ENCODE measurements at places on chromosomes 2 and 18.

GRCh38 chr2:187453078-187453641, 5.1 kb upstream of the CALCRL start:
- DNase-seq, result peak; percentile 38

DNA sequence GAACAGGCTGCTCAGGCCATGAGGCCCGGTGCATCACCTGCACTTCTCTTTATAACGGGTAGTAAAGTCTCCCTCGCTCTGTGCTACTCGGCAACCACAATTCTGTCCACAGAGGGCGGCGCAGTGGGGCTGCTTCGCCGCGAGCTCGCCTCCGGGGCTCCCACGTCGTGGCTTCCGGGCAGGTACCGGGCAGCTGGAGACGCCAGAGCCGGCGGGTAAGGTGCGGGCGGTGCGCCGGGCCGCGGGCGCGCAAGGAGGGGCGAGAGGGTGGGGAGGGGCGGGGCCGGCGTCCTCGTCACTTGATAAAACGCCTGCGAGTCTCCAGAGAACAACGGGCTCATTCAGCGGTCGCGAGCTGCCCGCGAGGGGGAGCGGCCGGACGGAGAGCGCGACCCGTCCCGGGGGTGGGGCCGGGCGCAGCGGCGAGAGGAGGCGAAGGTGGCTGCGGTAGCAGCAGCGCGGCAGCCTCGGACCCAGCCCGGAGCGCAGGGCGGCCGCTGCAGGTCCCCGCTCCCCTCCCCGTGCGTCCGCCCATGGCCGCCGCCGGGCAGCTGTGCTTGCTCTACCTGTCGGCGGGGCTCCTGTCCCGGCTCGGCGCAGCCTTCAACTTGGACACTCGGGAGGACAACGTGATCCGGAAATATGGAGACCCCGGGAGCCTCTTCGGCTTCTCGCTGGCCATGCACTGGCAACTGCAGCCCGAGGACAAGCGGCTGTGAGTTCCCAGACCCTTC, at the start of gene ITGA6:
ITGA6 (plus strand) TSS at position 331 of the 734 bp plus-strand sequence.
- peak; percentile 54 for DNase-seq

DNA sequence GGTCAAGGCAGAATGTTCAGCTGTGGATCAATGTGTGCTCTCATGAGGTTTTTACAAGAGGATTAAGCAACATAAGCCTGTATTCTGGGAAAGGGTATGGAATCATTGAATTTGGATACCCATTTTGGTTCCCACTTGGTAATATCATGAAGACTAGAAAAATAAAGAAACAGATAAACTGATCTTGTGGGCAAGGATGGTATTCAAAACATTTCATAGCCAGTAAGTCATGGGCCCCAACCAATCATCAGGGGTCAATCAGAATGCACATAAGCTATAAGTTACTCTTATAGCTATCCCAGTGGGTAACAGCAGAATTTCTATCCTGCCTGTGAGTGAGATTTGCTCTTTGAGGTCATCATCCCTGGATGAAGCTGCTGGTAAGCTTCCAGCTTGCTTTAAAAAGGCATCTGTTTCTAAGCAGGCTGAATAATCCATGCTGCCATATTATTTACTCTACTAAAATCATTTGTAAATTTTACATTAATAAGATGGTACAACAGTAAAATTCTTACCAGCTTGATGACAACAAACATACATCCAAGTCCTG, 291.2 kb downstream of the RAD51AP2 start:
- peak; percentile 86 for DNase-seq

GRCh38 chr2:54750040-54750439, 26.6 kb downstream of the EML6 start:
- no peak for DNase-seq

All from fibroblast of villous mesenchyme (primary cell).